Head of caudate nucleus (tissue), 42 donors: ENCODE measurements at places on chromosomes 4 and X.

DNA sequence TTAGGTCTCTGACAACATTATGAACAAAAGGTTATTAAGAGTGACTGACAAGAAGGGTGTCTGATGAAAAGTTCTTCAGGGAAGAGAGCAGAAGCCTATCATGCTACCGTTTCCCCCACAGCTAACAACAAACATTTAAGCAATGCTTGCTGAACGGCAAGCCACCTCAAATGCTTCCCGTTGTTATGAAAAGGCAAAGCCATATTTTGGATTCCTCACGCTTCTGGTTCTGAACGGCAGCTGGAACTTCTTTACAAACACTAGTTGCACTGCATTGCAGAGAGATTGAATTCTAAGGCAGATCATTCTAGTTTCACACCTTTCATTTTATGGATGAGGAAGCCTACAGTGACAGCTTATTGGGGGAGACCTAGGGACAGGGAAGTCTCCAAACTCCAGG, 48.6 kb upstream of the NAP1L5 start:
- DNase-seq, result no peak

GRCh38 chrX:53714580-53715345, 28.2 kb upstream of the HUWE1 start:
- no peak for DNase-seq

GRCh38 chr4:6910960-6911874, 1.6 kb downstream of the TBC1D14 start:
- DNase-seq, result no peak

- DNase-seq, result no peak
Measured at GRCh38 chrX:1465286-1466231, 12.8 kb upstream of the ASMTL start.

DNA sequence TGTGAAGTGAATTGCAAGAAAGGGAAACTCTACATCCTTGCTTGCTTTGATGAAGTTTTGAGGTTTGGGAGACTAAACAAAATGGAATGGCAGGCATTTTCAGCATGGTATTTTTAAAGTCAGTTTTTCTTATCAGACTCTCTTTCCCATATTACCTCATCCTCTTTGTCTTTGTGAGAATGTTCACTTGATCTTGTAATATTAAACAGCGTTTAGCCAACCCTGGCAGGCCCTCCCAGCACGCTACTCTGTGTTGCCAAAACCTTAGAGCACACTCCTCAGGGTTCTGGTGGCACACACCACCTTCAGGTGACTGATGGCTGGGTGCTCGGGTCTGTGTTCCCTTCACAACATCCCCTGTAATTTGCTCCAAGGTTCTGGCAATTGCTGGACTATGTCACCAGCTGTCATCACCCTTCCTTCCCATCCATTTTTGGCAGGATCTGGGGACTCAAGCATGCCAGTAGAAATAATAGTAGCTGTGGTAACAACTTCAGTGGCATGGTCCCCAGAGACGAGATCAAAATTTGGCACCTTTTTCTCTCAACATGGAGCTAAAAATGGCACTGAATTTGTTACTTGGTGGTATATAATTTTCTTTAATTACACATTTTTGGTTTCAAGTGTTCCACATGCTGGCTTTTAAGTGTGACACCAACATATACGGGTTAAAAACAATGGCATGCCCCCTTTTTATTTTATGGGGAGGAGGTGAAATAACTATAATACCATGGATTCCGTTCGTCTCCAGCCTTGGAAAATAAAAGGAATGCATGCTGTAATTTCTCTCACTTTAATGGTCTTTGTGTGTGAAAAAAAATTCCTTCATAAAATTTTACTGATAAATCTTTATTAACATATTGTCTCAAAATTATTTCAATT, 273.1 kb downstream of the DCTD start:
- DNase-seq, result no peak

DNA sequence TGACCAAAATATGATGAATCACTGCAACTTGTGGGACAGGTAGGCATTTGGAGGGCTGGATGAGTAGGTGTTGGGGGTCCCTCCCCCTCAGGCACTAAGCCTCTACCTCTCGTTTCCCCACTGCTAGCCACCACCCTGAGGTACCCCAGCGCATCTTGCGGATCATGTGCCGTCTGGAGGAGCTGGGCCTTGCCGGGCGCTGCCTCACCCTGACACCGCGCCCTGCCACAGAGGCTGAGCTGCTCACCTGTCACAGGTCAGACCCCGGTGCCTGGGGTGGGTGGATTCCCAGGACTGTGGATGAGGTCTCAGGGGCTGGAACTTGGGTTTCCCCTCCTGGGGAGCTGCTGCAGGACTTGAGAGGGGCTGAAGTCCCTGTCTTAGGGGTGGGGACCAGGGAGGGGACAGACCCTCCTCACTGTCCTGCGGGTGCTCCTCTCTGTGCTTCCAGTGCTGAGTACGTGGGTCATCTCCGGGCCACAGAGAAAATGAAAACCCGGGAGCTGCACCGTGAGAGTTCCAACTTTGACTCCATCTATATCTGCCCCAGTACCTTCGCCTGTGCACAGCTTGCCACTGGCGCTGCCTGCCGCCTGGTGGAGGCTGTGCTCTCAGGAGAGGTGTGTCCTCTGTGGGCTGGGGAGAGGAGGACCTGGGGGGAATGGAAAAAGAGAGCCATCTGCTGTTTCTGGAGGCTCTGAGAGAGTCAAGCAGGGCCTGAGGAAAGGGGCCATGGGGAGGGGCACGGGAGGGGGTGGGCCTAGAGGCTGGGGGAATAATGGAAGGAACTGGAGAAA, 10.1 kb upstream of the ERAS start:
- DNase-seq, result no peak

GRCh38 chrX:16892504-16893362, 22.6 kb upstream of the RBBP7 start:
- peak; percentile 71 for DNase-seq
